ENCODE measurements at places on chromosomes 13 and 19.

DNA sequence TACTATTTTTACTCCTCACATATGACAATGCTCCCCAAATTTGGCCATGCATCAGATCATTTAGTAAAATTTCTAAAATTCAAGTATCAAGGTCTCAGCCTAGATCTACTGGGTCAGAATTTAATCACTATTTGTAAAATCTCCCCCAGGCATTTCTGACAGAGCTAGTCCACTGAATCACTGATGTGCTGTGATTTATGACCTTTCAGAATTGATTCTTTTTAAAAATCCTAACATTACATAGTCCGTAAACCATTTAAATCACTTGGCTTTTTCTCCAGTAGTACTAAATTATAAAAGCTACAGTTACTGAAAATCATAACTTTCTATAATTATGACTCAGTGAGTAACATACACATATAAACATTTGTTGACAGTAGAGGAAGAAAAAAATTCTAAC lies 92.8 kb upstream of the RAP2A start:
- H3K4me1 ChIP-seq: no peaks in the 10 kb centered on the region
- no peak overlapping the region for H3K27ac ChIP-seq
- peaks cover 18% of the 10 kb centered on the region for H3K36me3 ChIP-seq
- H3K4me3 ChIP-seq: no peak overlapping the region

DNA sequence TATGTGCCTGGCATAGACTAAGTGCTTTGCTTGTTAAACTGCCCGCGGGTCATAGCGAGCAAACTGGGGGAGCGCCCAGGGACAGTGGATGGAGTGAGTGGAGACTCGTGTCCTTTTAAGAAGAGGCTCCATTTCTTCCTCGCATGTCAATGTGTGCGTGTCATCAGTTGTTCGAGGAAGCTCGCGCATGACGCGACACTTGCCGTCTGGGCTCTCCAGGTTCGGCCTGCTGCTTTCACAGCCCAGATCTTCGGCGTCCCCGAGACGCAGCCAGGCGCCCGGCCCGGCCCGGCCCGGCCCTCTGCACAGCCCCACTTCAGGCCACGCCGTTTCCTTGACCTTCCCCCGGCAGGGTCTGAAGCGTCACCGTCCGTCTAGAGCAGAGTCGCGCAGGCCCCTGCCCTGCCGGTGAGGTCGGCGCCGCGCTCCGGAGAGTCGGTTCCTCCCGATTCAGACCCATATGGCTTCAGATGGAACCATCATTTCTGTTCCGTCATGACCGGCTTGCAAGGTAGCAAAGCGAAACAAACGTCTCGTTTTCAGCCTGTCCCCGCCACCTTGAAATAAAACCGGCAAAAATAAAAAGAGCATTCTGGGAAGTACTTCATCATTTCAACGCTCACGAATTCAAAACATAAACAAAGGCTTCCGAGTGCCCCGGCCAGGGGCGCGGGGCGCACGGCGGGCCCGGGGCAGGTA lies 599 bp upstream of the ARHGEF7 start:
- peak; percentile 38 for DNase-seq
- H3K36me3 ChIP-seq: no peaks in the 10 kb centered on the region
- H3K4me3 ChIP-seq: peak overlapping the region; percentile 63
- peaks cover 77% of the 10 kb centered on the region for H3K27me3 ChIP-seq

GRCh38 chr13:108775597-108775996 lies 146.2 kb downstream of the MYO16 start:
- H3K4me3 ChIP-seq: no peak overlapping the region
- no peak overlapping the region for H3K27ac ChIP-seq
- no peaks in the 10 kb centered on the region for H3K4me1 ChIP-seq
- H3K27me3 ChIP-seq: no peaks in the 10 kb centered on the region

- H3K27ac ChIP-seq: no peak overlapping the region
- DNase-seq: no peak
- no peak overlapping the region for H3K4me3 ChIP-seq
- H3K4me1 ChIP-seq: peaks cover 3% of the 10 kb centered on the region
- H3K27me3 ChIP-seq: no peaks in the 10 kb centered on the region
These were observed 169.8 kb downstream of the SHISA2 start for GRCh38 chr13:25881971-25882451.

GRCh38 chr13:22187329-22187728 lies 516.5 kb downstream of the FGF9 start:
- no peaks in the 10 kb centered on the region for H3K27me3 ChIP-seq
- H3K4me1 ChIP-seq: no peaks in the 10 kb centered on the region

GRCh38 chr13:42068886-42069285 lies 20.4 kb downstream of the DGKH start:
- DNase-seq: no peak
- H3K27me3 ChIP-seq: no peaks in the 10 kb centered on the region
- no peaks in the 10 kb centered on the region for H3K4me1 ChIP-seq
- no peak overlapping the region for H3K27ac ChIP-seq
- H3K4me3 ChIP-seq: no peak overlapping the region
- peaks cover 4% of the 10 kb centered on the region for H3K36me3 ChIP-seq

DNA sequence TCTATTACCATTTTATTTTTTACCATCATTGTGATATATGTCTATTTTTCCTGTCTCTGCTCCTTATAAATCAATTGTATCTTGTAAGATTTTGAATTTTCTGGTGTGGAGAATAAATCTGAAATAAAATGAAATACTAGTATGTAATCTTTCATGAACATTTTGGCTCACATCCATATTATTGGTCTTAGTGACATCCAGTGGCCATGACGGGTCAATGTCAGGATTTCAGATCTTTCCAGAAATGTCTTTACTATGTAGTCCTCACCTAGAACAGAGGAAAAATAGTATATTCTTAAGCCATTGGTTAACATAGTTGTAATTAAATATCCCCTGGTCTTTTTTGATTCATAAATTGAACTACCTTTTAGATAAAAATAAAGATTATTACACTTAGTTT lies 109.8 kb upstream of the GPC6 start:
- H3K27ac ChIP-seq: no peak overlapping the region
- H3K4me3 ChIP-seq: no peak overlapping the region
- DNase-seq: no peak
- H3K4me1 ChIP-seq: no peaks in the 10 kb centered on the region
- no peaks in the 10 kb centered on the region for H3K27me3 ChIP-seq

DNA sequence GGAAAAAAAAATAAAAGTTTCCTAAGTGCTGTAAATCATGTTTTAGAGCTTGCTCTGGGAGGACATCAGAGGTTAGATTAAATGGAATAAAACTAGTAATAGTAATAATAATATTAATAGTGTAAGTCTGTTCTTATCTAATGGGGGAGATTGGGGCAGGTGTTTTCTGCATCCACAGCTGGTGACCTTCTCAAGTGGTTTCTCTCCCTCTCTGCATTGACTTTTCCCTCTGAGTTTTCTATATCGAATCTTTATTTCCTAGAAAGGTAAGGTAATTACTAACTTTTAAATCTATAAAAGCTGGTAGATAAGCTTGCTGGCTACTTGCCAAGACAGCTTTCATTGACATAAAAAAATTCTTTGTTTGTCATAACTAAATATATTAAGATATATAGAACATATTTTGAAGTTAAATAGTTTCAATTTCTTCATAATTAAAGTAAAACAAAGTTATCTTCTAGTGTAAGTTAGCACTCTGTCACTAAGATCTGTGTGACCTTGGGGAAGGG lies 49.6 kb upstream of the DIAPH3 start:
- DNase-seq: no peak
- H3K27ac ChIP-seq: no peak overlapping the region
- H3K27me3 ChIP-seq: no peaks in the 10 kb centered on the region

DNA sequence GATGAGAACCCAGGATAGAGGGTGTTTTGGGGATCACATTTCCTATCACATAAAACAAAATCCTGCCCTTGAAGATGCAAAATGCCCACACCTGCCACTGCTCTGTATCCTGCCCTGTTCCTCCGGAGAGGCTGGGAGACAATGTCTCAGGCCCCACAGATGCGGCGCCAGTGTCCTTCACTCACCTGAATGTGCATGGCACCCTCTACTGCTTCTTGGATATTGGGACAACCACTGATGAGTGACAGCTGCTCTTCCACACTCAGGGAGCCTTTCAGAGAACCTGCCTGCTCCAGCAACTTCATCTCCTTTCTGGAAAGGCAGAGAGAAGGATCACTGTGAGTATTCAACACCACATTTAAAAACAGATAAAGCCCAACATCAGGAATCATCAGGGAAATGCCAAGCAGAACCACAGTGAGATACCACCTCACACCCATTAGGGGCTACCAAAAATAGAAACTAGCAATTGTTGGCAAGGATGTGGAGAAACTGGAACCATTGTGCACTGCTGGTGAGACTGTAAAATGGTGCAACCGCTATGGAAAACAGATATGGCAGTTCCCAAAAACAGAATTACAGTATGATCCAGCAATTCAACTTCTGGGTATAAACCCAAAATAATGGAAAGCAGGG lies 36.4 kb downstream of the CRYL1 start:
- H3K27me3 ChIP-seq: no peaks in the 10 kb centered on the region
- H3K4me3 ChIP-seq: no peak overlapping the region
- H3K4me1 ChIP-seq: peaks cover 15% of the 10 kb centered on the region
- no peak overlapping the region for H3K27ac ChIP-seq

- no peak overlapping the region for H3K4me3 ChIP-seq
- H3K27me3 ChIP-seq: no peaks in the 10 kb centered on the region
- H3K36me3 ChIP-seq: no peaks in the 10 kb centered on the region
- H3K4me1 ChIP-seq: no peaks in the 10 kb centered on the region
These were observed 107.2 kb downstream of the STARD13 start for GRCh38 chr13:33178209-33178840.

DNA sequence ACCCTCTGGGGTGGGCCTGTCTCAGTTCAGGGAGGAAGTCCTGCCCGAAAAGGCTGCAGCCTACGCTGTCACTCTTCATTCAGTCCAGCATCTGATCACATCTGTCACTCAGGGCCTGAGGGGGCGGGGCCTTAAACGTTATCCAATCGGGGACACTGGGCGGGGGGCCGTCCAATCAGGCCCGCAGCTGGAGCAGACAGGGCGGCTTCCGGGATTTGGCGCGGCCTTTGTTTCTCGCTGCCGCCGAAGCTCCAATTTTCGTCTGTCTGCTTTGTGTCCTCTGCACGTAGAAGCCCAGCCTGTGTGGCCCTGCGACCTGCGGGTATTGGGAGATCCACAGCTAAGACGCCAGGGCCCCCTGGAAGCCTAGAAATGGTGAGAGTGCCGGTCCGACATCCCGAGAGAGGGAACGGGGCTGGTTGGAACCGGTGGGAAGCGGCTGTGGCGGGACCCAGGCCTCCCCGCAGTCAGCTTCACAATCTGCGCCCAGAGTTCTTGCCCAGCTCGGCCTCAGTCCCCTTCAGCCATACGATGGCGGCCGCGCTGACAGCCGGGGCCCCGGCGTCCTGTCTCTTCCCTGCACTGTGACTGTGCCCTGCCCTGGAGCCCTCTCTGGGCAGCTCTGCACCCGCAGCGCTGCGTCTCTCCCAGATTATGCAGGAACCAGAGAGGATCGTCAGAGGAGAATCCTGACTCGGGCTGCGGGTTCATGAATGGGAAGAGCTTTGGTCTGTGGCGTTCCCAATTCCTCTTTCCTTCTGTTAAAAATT lies at the start of gene ZNF730:
ZNF730 (plus strand) TSS at position 224 of the 770 bp plus-strand sequence; CDS start at position 373, 149 bp downstream.
- no peaks in the 10 kb centered on the region for H3K27me3 ChIP-seq
- H3K36me3 ChIP-seq: no peaks in the 10 kb centered on the region
- peak within 1 kb of the TSS; percentile 63 for H3K4me3 ChIP-seq
- no peaks in the 10 kb centered on the region for H3K4me1 ChIP-seq
- peak within 1 kb of the TSS; percentile 77 for H3K27ac ChIP-seq
- DNase-seq: peak; percentile 62

GRCh38 chr19:21439201-21439751 lies 42.3 kb downstream of the ZNF493 start:
- H3K27me3 ChIP-seq: no peaks in the 10 kb centered on the region
- H3K36me3 ChIP-seq: no peaks in the 10 kb centered on the region
- H3K27ac ChIP-seq: no peak overlapping the region
- no peak overlapping the region for H3K4me3 ChIP-seq
- H3K4me1 ChIP-seq: no peaks in the 10 kb centered on the region

DNA sequence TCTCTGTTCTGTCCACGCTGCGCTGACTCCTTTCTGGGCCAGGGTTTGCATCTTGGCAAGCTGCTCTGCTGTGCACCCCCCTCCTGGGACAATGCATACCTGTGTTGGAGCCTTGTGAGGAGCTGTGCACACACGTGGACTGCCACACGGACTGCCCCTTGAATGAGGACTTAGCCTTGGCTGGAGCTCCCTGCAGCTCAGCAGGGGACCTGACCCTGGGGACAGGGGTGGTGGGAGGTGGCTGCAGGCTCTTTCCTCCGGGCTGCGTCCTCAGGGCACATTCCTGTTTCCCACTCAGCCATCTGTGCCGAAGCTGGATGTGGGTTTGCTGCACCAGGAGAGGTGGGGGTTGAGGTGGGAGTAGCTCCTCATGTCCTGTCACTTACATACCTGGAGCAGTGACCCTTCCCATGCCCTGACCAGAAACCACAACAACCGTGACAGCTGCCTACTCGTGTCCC lies 8.2 kb downstream of the RAB11B start:
- H3K4me1 ChIP-seq: no peaks in the 10 kb centered on the region
- no peak overlapping the region for H3K27ac ChIP-seq
- no peak overlapping the region for H3K4me3 ChIP-seq
- no peak for DNase-seq

DNA sequence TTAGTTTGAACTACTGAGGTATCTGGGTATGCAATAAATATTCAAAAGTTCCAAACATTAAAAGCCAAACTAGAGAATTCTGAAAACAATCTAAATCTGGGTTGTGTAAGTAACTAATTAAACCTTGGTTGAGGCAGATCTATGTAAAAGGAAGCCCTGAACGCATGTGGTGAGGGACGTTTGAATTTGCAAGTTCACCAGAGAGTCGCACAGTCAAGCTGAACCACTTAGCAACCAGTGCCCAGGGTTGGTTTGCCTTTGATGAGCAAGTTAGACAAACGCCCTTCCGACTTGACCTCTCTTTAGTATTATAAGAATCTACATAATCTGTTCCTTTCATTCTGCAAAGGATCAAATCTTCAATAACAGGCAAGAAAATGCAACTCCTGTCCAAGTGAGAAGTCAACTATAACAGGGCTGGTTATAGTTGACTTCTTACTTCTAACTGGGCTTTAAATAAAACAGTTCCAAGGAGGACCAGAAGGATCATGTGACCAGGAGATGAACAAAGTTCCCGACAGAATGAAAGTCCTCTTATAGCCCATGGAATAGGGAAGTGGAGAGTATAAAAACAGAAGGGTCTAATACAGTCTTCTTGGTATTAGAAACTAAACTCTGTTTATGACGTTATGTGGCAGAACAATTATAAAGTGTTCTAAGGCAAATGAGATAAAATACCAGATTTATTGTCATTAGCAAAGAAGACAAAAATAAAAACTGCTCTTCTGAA lies 40.6 kb downstream of the PHF11 start:
- no peak for DNase-seq
- H3K36me3 ChIP-seq: peaks cover 12% of the 10 kb centered on the region
- H3K27ac ChIP-seq: no peak overlapping the region
- peaks cover 11% of the 10 kb centered on the region for H3K4me1 ChIP-seq
- H3K27me3 ChIP-seq: no peaks in the 10 kb centered on the region

All from thymus (tissue), 14 donors.